ENCODE measurements at places on chromosomes 2 and 18.

DNA sequence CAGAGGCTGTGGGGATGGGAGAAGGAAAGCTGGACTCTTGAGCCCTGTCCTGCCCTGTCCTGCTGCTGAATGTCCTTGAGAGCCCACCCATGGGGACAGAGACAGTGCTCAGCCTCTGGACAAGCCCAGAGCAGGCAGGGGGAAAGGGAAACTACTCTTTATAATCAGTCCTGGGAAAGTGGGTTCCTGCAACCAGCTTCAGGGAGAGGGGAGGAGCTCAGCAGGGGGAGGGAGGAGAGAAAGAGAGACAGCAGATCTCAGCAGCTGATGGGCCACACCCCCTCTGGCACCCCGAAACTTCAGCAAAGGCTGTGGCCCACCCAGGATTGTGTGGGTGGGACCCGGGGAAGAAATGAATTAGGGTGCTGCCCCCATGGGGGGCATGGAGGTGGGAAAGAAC is 11.6 kb downstream of the ECEL1 start:
- DNase-seq: no peak

DNA sequence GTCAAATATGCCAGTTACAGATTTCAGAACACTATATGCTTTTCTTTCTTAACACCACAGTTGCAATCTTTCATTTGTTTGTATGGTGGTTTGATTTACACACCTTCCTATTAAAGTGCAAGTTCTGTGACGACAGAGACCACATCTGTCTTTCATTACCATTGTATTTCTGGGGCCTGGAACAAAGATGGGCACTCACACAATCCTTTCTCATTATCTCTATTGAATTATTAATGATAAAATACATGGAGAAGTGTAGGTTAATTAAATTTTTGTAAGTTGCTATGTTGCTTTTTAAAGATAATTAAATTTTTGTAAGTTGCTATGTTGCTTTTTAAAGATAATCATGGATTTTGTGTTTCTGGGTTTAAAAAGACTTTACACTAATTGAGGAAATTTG is 79.9 kb downstream of the KCTD18 start:
- DNase-seq: peak; percentile 54

- DNase-seq: no peak
Observed at GRCh38 chr2:76157531-76157930, 446.8 kb upstream of the GCFC2 start.

- DNase-seq: no peak
Observed at GRCh38 chr18:7524786-7525185, 42.3 kb upstream of the PTPRM start.

DNA sequence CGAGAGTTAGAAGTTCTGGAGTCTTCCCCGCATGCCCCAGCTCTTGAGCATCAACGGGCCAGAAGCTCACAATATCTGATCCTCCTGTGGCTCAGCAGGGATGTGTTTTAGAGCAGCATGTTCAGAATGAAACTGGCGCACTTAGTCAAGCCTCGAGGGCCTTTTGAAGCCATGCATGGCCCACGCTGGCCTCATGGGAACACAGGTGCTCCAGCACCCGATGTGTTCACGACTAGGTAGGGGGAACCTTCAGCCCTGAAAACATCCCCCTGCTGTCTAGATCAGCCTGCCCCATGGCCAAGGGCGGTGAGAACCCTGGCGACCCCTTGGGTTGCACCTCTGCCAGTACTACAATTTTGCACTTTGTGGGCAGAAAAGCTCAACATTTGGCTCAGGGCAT is 32.8 kb downstream of the MSH6 start:
- no peak for DNase-seq
